ENCODE measurements at places on chromosomes 6 and 20. TPM values are rescaled to one million over a fixed set of nuclear protein-coding genes. Genes with fewer than 3 reads are reported as not detected.

DNA sequence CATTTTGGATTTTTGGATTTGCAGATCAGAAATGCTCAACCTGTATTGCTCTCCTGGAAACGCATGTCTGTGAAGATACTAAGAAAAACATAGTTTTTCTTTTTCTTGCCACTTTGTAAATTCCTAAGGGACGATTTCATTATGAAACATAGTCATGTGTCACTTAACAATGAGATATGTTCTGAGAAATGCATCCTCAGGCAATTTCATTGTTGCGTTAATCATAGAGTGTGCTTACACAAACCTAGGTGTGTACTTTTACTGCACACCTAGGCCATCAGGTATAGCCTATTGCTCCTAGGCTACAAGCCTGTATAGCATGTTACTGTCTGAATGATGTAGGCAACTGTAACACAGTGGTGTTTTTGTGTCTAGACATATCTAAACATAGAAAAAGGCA is 13.4 kb upstream of the THEMIS start:
- no peak for DNase-seq
- no peaks in the 10 kb centered on the region for H3K36me3 ChIP-seq
- no peaks in the 10 kb centered on the region for H3K27me3 ChIP-seq
- H3K4me1 ChIP-seq = no peaks in the 10 kb centered on the region

- H3K36me3 ChIP-seq = no peaks in the 10 kb centered on the region
- H3K4me1 ChIP-seq = no peaks in the 10 kb centered on the region
- no peak overlapping the region for H3K4me3 ChIP-seq
- no peak overlapping the region for H3K27ac ChIP-seq
Observed at GRCh38 chr6:20340068-20340848, 61.4 kb upstream of the E2F3 start.

DNA sequence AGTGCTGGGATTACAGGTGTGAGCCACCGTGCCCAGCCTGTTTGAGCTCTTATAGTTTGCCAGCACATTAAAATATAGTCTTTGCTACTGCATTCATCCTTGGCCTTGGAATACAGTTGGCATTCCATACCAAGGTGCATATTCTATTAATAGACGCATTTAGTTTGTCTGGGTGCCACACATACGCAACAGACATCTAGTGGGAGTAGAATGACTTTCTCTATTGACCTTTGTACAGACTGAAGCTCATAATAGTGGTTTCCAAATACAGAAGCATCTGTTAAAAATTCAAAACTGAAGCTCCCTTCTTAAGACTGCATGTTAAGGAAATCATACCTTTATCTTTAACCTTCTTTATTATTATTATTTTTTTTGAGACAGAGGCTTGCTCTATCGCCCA is 46.7 kb upstream of the FNDC1 start:
- no peaks in the 10 kb centered on the region for H3K36me3 ChIP-seq
- no peak overlapping the region for H3K4me3 ChIP-seq
- no peaks in the 10 kb centered on the region for H3K4me1 ChIP-seq
- DNase-seq = no peak

DNA sequence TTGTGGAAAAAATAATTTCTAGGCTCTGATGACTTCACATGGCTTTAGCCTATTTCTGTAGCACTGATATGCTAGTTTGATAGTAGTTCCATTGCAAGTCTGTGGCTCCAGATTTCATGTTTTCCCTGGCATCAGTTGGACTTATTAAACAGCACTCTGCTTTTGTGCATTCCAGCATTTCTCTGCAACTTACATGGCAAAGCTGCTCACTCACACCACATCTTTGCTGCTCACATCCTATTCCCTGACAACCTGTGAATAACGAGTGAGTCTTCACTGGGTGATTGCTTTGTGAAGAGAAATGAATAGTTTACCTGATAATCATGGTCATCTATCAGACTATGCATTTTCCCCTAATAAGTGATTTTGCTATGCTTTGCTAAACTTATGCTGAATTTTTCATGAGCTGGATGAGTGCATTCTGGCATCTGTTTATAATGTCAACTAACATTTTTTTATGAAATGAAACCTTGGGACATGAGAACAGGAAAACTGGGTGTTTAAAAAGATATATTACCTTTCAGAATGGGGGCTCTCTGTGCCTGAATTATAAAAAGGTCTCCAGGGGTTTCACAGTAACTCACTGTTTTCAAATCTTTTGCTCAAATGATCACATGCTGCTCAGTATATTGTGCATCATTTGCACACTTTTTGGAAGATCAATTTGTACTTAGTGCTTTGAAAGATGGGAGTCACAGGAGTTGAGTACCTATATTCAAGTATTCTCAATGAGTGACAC is 301.8 kb downstream of the TBC1D32 start:
- no peaks in the 10 kb centered on the region for H3K27me3 ChIP-seq
- H3K27ac ChIP-seq = no peak overlapping the region
- H3K36me3 ChIP-seq = no peaks in the 10 kb centered on the region
- no peak for DNase-seq
- H3K4me1 ChIP-seq = no peaks in the 10 kb centered on the region

DNA sequence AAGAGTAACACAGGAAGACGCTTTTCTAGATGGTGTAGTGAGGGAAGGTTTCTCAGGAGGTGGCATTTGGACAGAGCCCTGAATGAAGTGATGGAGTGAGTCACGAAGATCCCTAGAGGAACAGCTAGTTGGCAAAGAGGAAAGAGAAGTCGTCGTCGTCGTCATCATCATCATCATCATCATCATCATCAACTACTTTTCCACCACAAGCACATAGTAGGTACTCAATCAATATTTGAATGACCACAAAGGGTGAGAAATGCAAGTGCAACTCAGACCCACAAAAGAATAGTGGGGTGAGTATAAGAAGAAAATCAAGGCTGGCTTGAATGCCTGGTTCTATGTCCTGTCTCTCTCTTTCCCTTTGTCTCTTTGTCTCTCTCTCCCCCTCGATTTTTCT is 28.3 kb upstream of the OCSTAMP start:
- H3K4me1 ChIP-seq = no peaks in the 10 kb centered on the region
- H3K27me3 ChIP-seq = no peaks in the 10 kb centered on the region
- no peak overlapping the region for H3K4me3 ChIP-seq
- no peaks in the 10 kb centered on the region for H3K36me3 ChIP-seq
- no peak overlapping the region for H3K27ac ChIP-seq

GRCh38 chr20:53202777-53203176 is 230.6 kb downstream of the TSHZ2 start:
- no peaks in the 10 kb centered on the region for H3K36me3 ChIP-seq
- H3K4me1 ChIP-seq = no peaks in the 10 kb centered on the region
- H3K4me3 ChIP-seq = no peak overlapping the region
- no peak for DNase-seq

- no peaks in the 10 kb centered on the region for H3K27me3 ChIP-seq
- no peak overlapping the region for H3K4me3 ChIP-seq
- DNase-seq = no peak
- no peaks in the 10 kb centered on the region for H3K36me3 ChIP-seq
- H3K27ac ChIP-seq = no peak overlapping the region
Observed at GRCh38 chr20:19802492-19803158, 44.6 kb downstream of the RIN2 start.

DNA sequence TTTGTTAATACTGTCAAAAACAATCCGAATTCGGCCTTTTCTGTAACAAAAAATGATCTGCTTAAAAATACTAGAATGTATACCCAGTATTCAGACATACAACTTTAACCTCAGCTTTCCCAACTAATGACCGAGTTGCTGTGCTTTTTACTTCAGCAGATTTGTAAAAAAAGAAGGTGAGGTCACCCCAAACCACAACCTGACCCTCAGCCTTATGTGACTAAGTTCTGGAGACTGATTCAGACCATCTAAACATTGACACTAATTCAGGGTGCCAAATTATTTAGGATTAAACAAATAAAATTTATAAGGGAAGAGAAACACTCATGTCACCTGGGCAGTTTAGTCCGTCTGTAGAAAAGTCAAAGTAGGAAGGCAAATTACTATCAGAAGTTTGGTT is 7.7 kb downstream of the CCN6 start:
- no peaks in the 10 kb centered on the region for H3K27me3 ChIP-seq
- no peak for DNase-seq
- H3K4me1 ChIP-seq = no peaks in the 10 kb centered on the region
- no peaks in the 10 kb centered on the region for H3K36me3 ChIP-seq
- no peak overlapping the region for H3K4me3 ChIP-seq
- H3K27ac ChIP-seq = no peak overlapping the region

DNA sequence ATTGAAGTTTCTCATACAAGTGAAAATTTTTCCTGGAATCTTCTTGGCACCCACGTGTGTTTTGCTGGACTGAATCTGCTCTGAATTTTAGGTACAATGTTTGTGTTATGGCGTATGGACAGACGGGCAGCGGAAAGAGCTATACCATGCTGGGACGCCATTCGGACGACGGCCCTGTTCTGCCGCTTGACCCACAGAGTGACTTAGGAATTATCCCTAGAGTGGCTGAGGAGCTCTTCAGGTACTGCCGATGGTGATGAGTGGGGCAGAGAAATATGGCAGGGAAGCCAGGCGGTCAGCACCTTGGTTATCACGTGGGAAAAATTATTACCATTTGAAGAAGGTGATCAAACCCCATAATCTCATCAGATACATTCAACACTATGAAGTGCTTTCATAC is 36.3 kb downstream of the KIF25 start:
- no peak overlapping the region for H3K27ac ChIP-seq
- H3K36me3 ChIP-seq = no peaks in the 10 kb centered on the region
- H3K4me1 ChIP-seq = no peaks in the 10 kb centered on the region
- no peaks in the 10 kb centered on the region for H3K27me3 ChIP-seq
- no peak for DNase-seq

DNA sequence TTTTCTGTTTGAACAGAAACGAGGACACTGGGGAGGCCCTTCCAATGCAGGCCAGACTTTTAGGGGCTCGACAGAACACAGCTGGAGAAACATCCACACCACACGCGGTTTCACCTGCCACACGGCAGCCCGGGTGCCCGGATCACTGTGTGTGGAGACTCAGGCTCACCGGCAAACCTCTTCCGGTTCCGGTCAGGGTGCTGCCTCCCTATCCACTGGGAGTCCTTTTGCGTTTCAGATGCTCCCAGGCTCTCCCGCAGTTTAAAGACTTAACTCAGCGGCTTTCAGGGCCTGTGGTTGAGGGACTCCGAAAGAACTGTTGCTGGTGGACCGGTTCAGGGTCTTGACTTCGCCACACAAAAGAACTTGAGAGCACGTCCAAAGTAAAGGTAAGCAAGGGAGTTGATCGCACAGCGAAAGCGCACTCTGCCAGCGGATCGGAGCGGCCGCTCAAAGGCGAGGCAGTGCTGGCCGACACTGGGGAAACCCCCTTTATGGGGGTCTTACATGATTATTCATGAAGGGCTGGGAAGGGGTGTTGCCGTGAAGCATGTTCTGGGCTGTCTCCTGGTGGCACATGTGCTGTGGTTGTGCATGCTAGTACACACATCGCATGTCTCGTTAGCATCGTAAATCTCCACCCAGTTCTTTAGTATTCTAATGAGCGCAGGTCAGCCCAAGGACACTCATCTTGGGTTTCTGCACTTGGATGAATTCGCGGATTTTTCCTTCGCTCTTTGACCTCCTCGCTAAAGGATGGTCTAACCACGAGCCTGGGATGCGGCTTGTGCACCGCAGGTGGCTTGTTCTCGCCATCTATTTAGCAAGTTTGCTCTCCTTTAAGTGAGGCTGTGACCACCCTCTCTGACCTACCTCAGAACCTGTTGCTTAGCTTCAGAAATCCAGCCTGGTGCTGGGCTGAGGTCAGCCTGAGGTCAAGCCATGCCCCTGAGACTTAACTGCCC is 180.3 kb downstream of the CDH26 start:
- H3K36me3 ChIP-seq = no peaks in the 10 kb centered on the region
- no peak overlapping the region for H3K27ac ChIP-seq
- no peaks in the 10 kb centered on the region for H3K27me3 ChIP-seq
- peak overlapping the region; percentile 28 for H3K4me3 ChIP-seq

- no peak overlapping the region for H3K27ac ChIP-seq
- H3K36me3 ChIP-seq = no peaks in the 10 kb centered on the region
- no peak overlapping the region for H3K4me3 ChIP-seq
- no peak for DNase-seq
Observed at GRCh38 chr20:22466447-22467171, 117.8 kb downstream of the FOXA2 start.

GRCh38 chr6:43977404-43978111 is 149.7 kb downstream of the MRPL14 start:
- H3K27ac ChIP-seq = no peak overlapping the region
- no peak overlapping the region for H3K4me3 ChIP-seq
- no peaks in the 10 kb centered on the region for H3K4me1 ChIP-seq

GRCh38 chr6:12222405-12223366 is 67.5 kb upstream of the EDN1 start:
- H3K36me3 ChIP-seq = no peaks in the 10 kb centered on the region
- H3K27ac ChIP-seq = no peak overlapping the region
- H3K4me3 ChIP-seq = no peak overlapping the region

DNA sequence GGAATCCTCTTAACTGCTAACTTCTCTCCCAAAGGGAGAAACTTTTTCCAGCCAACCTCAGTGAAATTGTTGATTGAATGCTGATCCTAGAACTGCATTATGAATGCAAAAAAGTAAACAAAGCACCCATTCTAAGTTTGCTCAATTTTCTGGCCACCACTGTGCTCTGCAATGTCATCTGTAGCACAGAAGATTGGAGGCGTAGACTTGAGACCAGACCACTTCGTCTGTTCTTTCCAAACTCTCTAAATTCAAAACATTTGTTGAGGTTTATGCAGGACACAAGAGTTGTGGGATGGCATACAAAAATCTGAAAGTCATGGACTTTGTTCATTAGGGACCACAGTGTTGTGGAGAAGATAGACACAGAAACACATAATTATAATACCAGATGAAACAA is 11.1 kb upstream of the TSPYL1 start:
- no peak for DNase-seq
- no peaks in the 10 kb centered on the region for H3K4me1 ChIP-seq

- no peaks in the 10 kb centered on the region for H3K4me1 ChIP-seq
- no peaks in the 10 kb centered on the region for H3K27me3 ChIP-seq
- no peak overlapping the region for H3K27ac ChIP-seq
- no peak overlapping the region for H3K4me3 ChIP-seq
- no peak for DNase-seq
- no peaks in the 10 kb centered on the region for H3K36me3 ChIP-seq
Observed at GRCh38 chr20:9279918-9280401, 211.1 kb downstream of the PLCB4 start.

DNA sequence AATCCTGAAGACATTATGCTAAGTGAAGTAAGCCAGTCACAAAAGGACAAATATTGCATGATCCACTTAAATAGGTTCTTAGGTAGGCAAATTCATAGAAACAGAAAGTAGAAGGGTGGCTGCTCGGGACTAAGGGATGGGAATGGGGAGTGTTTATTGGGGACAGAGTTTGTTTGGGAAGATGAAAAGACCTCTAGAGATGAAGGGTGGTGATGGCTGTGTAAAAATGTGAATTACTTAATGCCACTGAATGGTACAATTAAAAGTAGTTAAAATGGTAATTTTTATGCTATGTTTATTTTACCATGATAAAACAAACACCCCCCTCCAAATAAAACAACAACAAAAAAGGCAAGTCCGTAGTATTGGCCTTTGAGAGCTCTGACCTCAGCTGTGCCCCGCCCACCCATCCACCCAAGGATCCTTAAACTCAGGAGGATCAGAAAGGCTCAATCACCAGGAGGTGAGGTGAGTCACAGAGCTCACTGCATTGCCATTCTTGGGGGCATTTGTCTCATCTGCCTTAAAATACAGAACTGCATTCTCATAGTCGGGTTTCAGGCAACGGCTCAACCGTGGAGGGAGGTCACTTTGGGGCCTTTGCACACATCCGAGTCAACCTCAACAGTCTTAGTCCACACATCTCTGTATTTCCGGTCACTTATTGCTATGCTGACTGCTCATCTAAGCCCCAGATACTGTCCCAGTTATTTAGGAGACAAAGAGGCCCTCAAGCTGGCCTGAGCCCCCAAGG is 96.7 kb downstream of the SLC22A23 start:
- H3K36me3 ChIP-seq = no peaks in the 10 kb centered on the region
- no peak overlapping the region for H3K27ac ChIP-seq
- peaks cover 25% of the 10 kb centered on the region for H3K4me1 ChIP-seq
- no peak for DNase-seq
- H3K4me3 ChIP-seq = no peak overlapping the region

The ETV7 gene
- total RNA-seq = 1.8 TPM

The BPIFA2 gene
- not detected for total RNA-seq

The C20orf141 gene
- 4.4 TPM for total RNA-seq

The SGK2 gene
- 0.68 TPM for total RNA-seq
